ENCODE measurements at places on chromosomes 5 and 9. TPM values are rescaled to one million over a fixed set of nuclear protein-coding genes. Genes with fewer than 3 reads are reported as not detected.

- H3K36me3 ChIP-seq = peaks cover 39% of the 10 kb centered on the region
- H3K27me3 ChIP-seq = no peaks in the 10 kb centered on the region
- DNase-seq = no peak
- no peak overlapping the region for H3K4me3 ChIP-seq
Measured at GRCh38 chr9:98105006-98105405, 14.0 kb downstream of the TRIM14 start.

DNA sequence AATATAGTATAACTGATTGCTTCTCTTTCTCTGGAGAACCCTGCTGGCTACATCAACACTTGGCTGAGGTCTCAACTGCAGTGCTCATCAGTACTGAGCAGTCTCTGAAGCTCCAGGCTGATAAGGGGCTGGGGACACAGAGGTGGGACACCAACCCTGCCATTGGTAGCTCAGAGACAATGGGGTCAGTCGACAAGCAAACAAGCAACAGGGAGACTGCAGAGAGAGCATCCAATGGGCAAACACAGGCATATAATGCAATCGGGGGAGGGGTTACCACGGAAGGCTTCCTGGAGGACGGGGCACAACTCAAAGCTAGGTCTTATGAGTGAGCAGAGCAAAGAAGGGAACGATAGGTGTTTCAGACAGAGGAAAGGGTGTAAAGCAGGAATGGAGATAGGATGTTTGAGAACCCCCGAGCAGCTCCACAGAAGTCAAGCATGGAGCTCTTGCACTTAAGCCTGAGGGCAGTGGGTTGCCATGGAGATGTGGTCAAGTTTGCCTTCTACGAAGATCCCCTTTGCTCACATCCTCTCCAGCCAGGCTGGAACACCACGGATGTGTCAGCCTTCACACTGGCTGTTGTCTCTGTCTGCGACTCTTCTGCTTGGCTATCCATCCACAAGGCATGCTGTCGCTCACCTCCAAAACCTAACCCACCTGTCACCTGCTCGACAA lies 21.5 kb upstream of the AKNA start:
- H3K4me1 ChIP-seq = peaks cover 15% of the 10 kb centered on the region
- DNase-seq = no peak
- no peaks in the 10 kb centered on the region for H3K36me3 ChIP-seq
- H3K27ac ChIP-seq = no peak overlapping the region
- H3K27me3 ChIP-seq = no peaks in the 10 kb centered on the region

DNA sequence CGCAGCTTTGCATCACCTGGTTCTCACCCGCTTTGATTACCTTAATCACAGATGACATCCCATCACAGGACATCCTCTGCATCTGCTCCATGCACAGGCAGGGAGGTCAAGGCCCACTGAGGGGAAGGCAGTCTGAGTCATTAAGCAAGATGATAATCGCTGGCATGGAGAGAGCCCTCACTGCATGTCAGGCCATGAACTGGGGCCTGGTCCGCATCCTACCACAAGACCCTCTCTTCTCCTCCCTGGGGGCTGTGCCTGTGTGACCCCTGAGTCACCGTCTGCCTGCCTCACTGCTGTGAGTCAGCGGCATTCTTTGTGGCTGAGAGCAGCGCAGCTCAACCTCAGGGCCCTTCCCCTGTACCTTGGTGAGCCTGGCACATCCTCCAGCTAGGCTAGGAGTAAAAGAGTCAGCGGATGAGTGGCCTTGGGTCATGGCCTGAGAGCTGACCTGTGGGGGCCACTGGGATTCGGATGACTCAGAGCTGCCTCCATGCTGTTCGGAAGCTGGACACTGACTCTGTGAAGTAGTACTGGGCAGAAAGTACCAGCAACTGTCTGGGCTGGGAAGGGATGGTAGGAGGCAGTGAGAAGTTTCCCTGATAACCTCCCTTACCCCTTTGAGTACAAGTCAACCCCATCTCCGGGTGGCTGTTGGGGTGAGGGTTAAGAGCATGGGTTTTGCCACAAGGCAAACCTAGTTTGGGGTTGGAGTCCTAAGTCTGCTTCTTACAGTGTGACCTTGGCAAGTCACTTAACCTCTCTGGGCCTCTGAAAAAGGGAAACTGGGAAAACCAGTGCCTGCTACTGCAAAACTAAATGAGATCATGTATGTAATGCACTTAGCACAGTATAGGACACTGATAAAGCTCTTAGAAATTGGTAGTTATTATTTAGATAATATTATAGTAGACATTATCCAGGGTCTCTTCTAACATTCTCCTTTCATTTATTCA lies 14.6 kb upstream of the ARSI start:
- DNase-seq = no peak
- H3K4me3 ChIP-seq = no peak overlapping the region
- no peaks in the 10 kb centered on the region for H3K27me3 ChIP-seq

- no peak overlapping the region for H3K27ac ChIP-seq
- H3K27me3 ChIP-seq = no peaks in the 10 kb centered on the region
- no peaks in the 10 kb centered on the region for H3K36me3 ChIP-seq
- DNase-seq = no peak
Measured at GRCh38 chr5:83517072-83517687, 45.6 kb downstream of the VCAN start.

Gene FCN2
- 0.75 TPM for polyA plus RNA-seq

DNA sequence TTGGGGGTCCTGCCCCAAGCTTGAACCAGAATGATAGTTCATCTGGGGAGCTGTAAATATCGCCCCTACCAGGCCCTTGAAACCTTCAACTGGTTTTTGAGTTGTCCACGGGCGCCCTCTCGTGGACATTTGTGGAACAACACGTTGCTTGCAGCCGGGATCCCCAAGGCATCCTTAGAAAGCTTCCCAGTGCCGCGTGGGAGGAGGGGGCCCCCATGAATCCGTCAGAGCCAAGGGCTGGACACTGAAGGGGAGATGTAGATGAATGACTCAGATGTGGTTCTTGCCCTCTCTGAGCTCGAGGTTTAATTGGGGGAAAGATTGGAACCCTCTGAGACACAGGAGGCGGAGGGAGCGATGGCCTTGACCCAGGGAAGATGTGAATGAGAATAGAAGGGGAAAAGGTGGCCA lies 31.8 kb upstream of the ORM1 start:
- H3K4me3 ChIP-seq = no peak overlapping the region
- DNase-seq = peak; percentile 68
- peaks cover 2% of the 10 kb centered on the region for H3K27me3 ChIP-seq
- no peak overlapping the region for H3K27ac ChIP-seq

DNA sequence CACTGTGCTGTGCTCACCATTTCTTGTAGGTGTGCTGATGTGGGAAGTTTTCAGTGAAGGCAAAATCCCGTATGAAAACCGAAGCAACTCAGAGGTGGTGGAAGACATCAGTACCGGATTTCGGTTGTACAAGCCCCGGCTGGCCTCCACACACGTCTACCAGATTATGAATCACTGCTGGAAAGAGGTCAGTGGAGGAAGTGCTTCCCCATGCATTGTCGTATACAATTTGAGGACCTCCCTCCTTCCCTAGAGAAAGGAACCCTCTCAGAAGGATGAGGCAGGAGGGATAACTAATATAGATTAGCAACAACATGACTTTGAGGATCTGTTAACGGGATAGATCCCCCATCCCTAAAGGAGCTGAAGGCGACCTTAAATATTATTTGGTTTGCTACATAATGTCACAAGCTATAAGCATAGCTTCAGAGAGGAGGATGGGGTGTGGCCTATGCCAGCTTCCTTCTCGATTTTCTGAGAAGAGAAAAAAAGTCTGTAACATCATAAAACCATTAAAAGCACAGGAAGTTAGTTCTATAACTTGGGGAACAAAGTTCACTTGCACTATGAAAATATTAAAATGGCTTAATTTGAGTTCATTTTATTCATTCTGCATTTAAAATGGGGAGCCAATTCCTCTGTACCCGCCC lies 17.0 kb upstream of the CYFIP2 start:
- H3K4me3 ChIP-seq = no peak overlapping the region
- H3K27me3 ChIP-seq = no peaks in the 10 kb centered on the region
- peaks cover 27% of the 10 kb centered on the region for H3K4me1 ChIP-seq
- DNase-seq = no peak
- H3K27ac ChIP-seq = peak overlapping the region; percentile 59
- H3K36me3 ChIP-seq = peaks cover 90% of the 10 kb centered on the region

DNA sequence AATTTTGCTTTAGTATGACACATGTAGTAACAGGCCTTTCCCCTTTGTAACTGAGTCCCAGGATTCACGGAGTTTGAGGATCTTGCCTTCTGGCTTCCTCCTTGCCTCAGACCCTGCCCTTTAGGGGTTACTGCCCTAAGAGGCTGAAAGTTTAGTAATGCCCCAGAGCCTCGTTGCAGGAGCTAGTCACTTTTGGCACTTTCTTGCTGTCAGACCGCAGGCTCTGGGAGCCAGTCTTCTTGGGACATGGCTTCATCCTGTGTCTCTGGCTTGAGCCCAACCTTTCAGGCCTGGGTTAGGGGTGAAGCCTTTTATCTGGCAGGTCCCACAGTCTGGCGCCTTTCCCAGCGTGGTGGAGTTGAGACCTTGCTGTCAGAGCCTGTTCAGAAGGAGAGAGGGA lies 185.6 kb upstream of the DMRT1 start:
- H3K4me1 ChIP-seq = peaks cover 19% of the 10 kb centered on the region
- H3K4me3 ChIP-seq = no peak overlapping the region
- H3K36me3 ChIP-seq = no peaks in the 10 kb centered on the region
- H3K27ac ChIP-seq = peak overlapping the region; percentile 55
- H3K27me3 ChIP-seq = no peaks in the 10 kb centered on the region
- no peak for DNase-seq

Gene ANKRD34B
- polyA plus RNA-seq = 0.59 TPM

DNA sequence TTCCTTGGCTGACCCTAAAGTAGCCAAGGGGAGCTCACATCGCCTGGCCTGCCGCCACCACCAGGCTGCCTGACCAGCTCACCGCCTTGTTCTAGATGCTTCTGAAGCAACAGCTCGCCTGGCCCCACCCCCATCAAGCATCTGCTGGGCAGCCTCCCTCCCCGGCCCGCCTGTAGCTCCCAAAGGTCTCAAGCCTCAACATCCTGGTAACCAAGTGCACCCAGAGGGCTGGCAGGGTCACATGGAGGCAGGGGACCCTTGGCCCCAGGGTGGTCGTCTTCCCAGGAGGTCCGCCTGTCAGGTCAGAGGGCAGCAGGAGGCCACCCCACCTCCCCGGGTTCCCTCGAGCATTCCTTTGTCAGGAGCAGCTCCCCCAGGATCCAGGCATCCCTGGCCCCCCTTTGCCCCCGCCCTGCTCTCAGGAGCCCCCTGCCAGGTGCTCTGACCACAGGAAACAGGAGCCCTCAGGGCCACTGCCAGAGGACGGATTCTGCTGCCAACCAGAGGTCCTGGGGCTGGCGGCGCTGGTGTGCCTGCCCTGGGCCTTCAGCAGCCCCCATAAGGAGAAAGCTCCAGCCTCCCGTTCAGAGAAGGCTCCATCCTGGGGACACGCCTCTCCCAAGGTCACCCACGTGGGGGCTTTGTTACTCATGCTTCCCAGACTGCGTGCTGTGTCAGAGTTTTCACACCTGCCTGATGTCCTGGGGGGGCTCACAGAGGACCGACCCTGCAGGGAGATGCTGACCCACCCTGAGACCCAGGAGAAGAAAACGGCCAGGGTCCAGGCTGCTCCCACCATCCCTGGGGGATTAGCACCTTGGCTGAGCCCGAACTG lies 3.5 kb upstream of the LRRC14B start:
- H3K4me1 ChIP-seq = peaks cover 46% of the 10 kb centered on the region
- no peaks in the 10 kb centered on the region for H3K36me3 ChIP-seq
- H3K27ac ChIP-seq = no peak overlapping the region
- no peaks in the 10 kb centered on the region for H3K27me3 ChIP-seq

Measured in thymus (tissue), 14 donors.